Breast epithelium (tissue), 4 donors: ENCODE measurements at places on chromosomes 6 and 20. TPM values are rescaled to one million over a fixed set of nuclear protein-coding genes. Genes with fewer than 3 reads are reported as not detected.

The C6orf132 gene
- 4.2 TPM for total RNA-seq

The GNL1 gene
- total RNA-seq, result 51.2 TPM

The C6orf15 gene
- not detected for total RNA-seq

The CLDN20 gene
- total RNA-seq, result not detected

The LCA5 gene
- 8.2 TPM for total RNA-seq

The COL12A1 gene
- total RNA-seq, result 90.9 TPM

The HTR1E gene
- total RNA-seq, result not detected

The PAX1 gene
- not detected for total RNA-seq

The PPIL4 gene
- 34.7 TPM for total RNA-seq

The PRELID3B gene
- total RNA-seq, result 43.7 TPM

The SASH1 gene
- 145 TPM for total RNA-seq

The CCDC28A gene
- total RNA-seq, result 21.1 TPM

The MAP7 gene
- total RNA-seq, result 14.2 TPM

The OR2J2 gene
- not detected for total RNA-seq

The NEDD9 gene
- 108 TPM for total RNA-seq

The OR12D3 gene
- total RNA-seq, result not detected

The ELOVL2 gene
- total RNA-seq, result 11.1 TPM

The THBS2 gene
- total RNA-seq, result 31.9 TPM

The BHLHE23 gene
- not detected for total RNA-seq

The TXLNB gene
- total RNA-seq, result 0.96 TPM

The TRIM15 gene
- 0.33 TPM for total RNA-seq

The FRS3 gene
- total RNA-seq, result 3.8 TPM

The KIF25 gene
- total RNA-seq, result not detected

The MUC22 gene
- not detected for total RNA-seq

The ADGRF5 gene
- 41.6 TPM for total RNA-seq

The MICB gene
- 4.0 TPM for total RNA-seq

The SIRPD gene
- not detected for total RNA-seq

The SMLR1 gene
- not detected for total RNA-seq

The GLYATL3 gene
- total RNA-seq, result not detected

The HMGN3 gene
- 61.1 TPM for total RNA-seq

The RNF39 gene
- total RNA-seq, result 40.0 TPM

The TP53TG5 gene
- total RNA-seq, result not detected

The SALL4 gene
- total RNA-seq, result 0.33 TPM

The PRL gene
- total RNA-seq, result not detected

The HIVEP1 gene
- total RNA-seq, result 27.2 TPM

The LY6G5C gene
- 1.9 TPM for total RNA-seq

The PPP1R3D gene
- 8.2 TPM for total RNA-seq

The GLP1R gene
- 0.73 TPM for total RNA-seq

The MEP1A gene
- not detected for total RNA-seq

The UNC5CL gene
- 1.1 TPM for total RNA-seq

The BEND6 gene
- 0.33 TPM for total RNA-seq

The ZNFX1 gene
- total RNA-seq, result 42.1 TPM

The LRRN4 gene
- total RNA-seq, result not detected

The GTF2H4 gene
- 11.1 TPM for total RNA-seq

The CRISP3 gene
- total RNA-seq, result 9.2 TPM

The ARFGAP1 gene
- 24.3 TPM for total RNA-seq

The SMOC2 gene
- total RNA-seq, result 67.2 TPM

The MMS22L gene
- total RNA-seq, result 5.4 TPM

The CRISP2 gene
- not detected for total RNA-seq

The BPIFB6 gene
- not detected for total RNA-seq
